GM23338 (cell line): ENCODE measurements at places on chromosomes 13 and 19. TPM values are rescaled to one million over a fixed set of nuclear protein-coding genes. Genes with fewer than 3 reads are reported as not detected.

The SMIM24 gene
- total RNA-seq, result 4.7 and 5.0 TPM in 2 replicates

- H3K36me3 ChIP-seq, result no peaks in the 10 kb centered on the region; the same call in 1 of the 2 replicates
- H3K27me3 ChIP-seq, result no peaks in the 10 kb centered on the region
- DNase-seq, result no peak
- no peak overlapping the region for H3K27ac ChIP-seq
- H3K4me3 ChIP-seq, result no peak overlapping the region
These were observed 173.0 kb downstream of the TEX29 start for GRCh38 chr13:111493468-111493867.

The LAIR1 gene
- 1.3 TPM in 1 of 2 replicates, not detected in the other for total RNA-seq

The FPR1 gene
- not detected in 2 replicates for total RNA-seq

DNA sequence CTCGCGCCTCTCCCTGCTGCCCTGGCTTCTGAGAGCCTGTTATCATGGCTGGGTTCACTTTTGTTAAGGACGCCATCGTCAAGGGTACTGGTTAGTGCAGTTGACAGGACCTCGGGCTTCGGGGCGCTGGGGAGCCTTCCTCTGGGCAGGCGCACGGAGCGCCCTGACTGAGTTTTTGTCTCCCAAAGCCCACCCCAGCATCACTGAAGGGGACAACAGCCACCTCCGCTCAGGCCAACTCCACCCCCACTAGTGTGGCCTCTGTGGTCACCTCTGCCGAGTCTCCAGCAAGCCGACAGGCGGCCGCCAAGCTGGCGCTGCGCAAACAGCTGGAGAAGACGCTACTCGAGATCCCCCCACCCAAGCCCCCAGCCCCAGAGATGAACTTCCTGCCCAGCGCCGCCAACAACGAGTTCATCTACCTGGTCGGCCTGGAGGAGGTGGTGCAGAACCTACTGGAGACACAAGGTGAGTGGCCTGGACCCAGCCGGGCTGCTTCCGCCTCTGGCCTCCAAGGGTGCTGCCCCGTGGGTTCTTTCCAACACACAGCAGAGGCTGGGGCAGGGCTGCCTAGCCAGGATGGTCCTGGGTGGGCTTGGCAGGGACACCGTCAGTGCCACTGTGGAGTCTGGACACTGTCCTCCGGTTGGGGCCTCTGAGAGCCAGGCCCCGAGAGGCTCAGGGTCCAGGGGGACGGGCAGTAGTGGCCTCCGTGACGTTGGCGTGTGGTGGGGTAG is 16.9 kb downstream of the TSSK6 start:
- H3K4me3 ChIP-seq, result no peak overlapping the region
- H3K36me3 ChIP-seq, result peaks cover 15% of the 10 kb centered on the region; the same call in 1 of the 2 replicates
- no peak for DNase-seq
- no peaks in the 10 kb centered on the region for H3K4me1 ChIP-seq
- H3K27ac ChIP-seq, result no peak overlapping the region

DNA sequence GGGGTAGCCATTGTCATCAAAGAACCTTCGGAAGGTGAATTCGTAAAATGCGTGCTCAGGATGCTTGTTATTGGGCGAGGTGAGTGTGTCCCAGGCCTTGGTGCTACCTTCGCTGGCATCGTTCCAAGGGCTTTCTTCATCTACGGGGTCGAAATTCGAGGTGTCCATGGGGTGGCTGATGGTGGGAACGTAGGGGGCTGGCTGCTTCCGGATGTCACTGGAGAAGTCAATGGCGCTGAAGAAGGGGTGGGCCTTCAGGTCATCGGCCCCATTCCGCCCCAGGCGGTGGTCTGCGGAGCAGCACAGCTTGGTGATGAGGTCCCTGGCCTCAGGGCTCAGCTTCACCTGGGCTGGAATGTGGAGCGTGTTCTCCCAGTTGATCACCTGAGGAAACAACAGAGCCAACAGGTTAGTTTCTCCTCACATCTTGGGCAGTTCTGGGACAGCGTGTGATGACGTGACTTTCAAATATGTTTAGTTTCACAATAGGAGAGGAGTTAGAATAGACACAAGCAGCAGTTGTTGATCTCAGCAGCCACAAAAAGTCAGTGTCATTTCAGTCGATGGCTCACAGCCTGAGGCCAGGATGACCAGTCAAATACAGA is 72.5 kb upstream of the XPO4 start:
- H3K27ac ChIP-seq, result no peak overlapping the region
- no peaks in the 10 kb centered on the region for H3K27me3 ChIP-seq
- peaks cover 22% of the 10 kb centered on the region for H3K36me3 ChIP-seq
- H3K4me1 ChIP-seq, result no peaks in the 10 kb centered on the region

DNA sequence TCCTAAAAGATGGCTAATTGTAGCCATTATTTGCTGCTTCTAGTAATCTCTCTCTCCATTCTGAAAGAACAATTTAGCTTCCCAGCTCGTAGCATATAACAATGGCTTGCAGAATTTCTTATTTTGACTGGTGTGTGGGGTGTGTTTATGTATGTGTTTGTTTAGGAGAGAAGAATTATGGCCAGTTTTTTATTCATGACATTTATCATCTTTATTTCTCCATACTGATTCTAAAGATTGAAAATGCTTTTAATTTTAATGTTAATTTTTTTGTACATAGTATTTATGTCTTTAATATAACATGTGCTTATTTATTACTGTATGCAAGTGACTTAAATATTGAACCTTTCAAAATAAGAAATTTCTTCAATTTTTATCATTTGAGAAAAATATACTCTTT is 115.8 kb upstream of the TMTC4 start:
- H3K4me1 ChIP-seq, result peaks cover 6% of the 10 kb centered on the region; the same call in 1 of the 2 replicates
- H3K36me3 ChIP-seq, result no peaks in the 10 kb centered on the region
- no peak overlapping the region for H3K4me3 ChIP-seq

The SYNE4 gene
- total RNA-seq, result 24.1 and 26.1 TPM in 2 replicates

GRCh38 chr19:5893907-5894703 is 9.5 kb downstream of the NDUFA11 start:
- H3K27me3 ChIP-seq, result no peaks in the 10 kb centered on the region
- H3K4me1 ChIP-seq, result peaks cover 4% of the 10 kb centered on the region; the same call in 1 of the 2 replicates
- H3K4me3 ChIP-seq, result no peak overlapping the region

DNA sequence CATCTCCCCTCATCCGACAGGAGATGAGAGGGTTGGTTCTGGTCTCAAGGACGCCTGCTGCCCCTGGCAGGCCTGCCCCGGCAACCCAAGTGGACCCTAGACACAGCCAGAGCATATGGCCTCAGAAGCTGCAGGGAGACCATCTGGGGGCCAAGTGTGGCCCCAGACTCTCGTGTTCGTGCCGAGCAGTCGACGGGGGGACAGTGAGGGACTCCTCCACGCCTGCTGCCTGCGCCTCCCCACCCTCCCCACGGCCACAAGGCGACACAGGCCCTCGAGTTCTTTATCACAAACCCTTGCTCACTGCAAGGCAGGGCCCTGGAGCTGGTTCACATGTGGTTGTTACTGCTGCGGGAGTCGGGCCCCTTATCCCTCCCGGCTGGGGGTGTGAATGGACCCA is 9.3 kb downstream of the CAPS start:
- no peak overlapping the region for H3K27ac ChIP-seq
- H3K27me3 ChIP-seq, result no peaks in the 10 kb centered on the region
- no peak for DNase-seq

The ODAD3 gene
- total RNA-seq, result 0.54 and 1.5 TPM in 2 replicates

The CYP4F2 gene
- total RNA-seq, result not detected in 2 replicates

- H3K36me3 ChIP-seq, result no peaks in the 10 kb centered on the region
- H3K27me3 ChIP-seq, result no peaks in the 10 kb centered on the region
- H3K4me1 ChIP-seq, result no peaks in the 10 kb centered on the region
- H3K27ac ChIP-seq, result no peak overlapping the region
These were observed 8.6 kb downstream of the OR7C2 start for GRCh38 chr19:14949876-14950275.

DNA sequence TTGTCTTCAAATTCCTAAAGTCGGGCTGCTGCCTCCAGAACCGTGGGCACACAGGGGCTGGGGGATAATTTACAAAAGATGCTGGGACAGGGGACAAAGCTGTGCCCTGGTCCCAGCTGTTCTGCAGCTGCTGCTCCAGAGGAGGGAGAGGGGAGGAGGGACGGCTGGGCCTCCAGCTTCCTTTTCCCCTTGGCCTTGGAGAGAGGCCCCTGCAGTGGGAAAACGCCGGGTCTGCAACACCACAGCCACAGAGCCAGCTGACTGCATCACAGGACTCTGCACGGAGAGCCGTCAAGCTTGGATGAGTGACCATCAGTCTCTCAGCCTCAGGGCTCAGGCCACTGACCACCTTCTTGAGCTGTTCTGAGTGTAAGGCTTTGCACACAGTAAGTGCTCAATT is 6.1 kb downstream of the DOCK6 start:
- H3K27ac ChIP-seq, result peak overlapping the region; percentile 69
- no peak overlapping the region for H3K4me3 ChIP-seq
- H3K27me3 ChIP-seq, result no peaks in the 10 kb centered on the region

- no peak overlapping the region for H3K4me3 ChIP-seq
- no peaks in the 10 kb centered on the region for H3K27me3 ChIP-seq
- H3K27ac ChIP-seq, result 0 out of 2 replicates have a peak overlapping the region, but pooled peaks have one; percentile 32
- peaks cover 2% of the 10 kb centered on the region; the same call in 1 of the 2 replicates for H3K4me1 ChIP-seq
These were observed 14.4 kb downstream of the RGL3 start for GRCh38 chr19:11404588-11405222.

DNA sequence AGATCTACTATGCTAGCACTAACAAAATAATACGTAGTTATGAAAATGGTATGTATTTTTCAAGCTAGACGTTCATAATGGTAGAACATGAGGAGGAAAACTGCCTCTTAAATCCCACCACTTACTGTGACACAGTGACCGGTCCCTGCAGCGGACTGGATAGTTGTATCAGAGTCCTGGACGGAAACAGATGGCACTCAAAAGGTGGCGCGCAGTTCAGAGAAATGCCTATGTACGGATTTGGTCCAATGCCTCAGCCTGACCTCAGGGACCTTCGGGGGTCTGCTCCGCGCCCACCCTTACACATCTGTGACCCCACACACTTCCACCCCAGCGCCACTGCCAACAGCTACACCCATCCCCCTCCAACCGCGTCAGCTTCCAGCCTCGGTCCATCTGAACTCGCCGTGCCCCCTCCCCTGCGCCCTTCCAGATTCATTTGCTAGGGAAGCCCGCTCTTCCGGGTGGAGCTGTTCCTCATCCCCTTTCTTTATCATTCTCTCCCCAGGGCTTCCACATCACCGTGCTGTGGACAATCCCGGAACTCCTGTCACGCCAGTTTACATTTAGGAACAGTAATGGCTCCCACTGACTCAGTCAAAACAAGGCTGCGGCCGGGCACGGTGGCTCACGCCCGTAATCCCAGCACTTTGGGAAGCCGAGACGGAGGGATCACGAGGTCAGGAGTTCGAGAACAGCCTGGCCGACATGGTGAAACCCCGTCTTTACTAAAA is 792 bp upstream of the LENG8 start:
- H3K4me3 ChIP-seq, result peak overlapping the region; percentile 97
- H3K27me3 ChIP-seq, result no peaks in the 10 kb centered on the region
- DNase-seq, result peak; percentile 74
- H3K36me3 ChIP-seq, result peaks cover 18% of the 10 kb centered on the region

The RNF113B gene
- total RNA-seq, result not detected in 2 replicates
